ENCODE measurements at places on chromosomes 12 and 14.

GRCh38 chr14:101196795-101197590 is 293.5 kb upstream of the RTL1 start:
- DNase-seq: no peak

- no peak for DNase-seq
These were observed 248.4 kb upstream of the RTL1 start for GRCh38 chr14:101151927-101152305.

GRCh38 chr12:46548605-46549071 is 176.1 kb upstream of the SLC38A2 start:
- DNase-seq: peak; percentile 81

- no peak for DNase-seq
These were observed 877 bp downstream of the BAG5 start for GRCh38 chr14:103561381-103562178.

DNA sequence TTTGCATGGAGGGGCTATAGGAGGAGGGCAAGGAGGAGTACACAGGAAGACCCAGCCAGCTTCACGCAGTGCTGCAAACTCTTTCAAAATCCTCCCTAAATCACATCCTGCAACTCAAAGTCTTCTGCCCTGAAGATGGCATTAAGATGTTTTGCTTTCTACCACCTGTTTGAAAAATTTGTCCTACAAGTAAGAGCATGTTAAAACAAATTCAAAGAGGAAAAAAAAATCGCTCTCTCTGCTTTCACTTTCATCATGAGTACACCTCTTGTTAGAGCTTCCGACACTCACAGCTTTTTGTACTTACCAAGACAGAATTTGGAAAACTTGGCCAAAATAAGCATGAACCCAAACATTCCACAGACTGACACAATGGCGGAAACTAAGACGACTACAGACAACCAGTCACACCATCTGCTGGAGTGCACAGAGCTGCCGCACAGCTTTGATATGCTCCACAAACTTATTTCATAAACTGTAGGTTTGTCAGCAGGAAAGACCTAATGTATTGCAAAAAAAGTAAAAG is 21.3 kb downstream of the GCH1 start:
- no peak for DNase-seq

GRCh38 chr14:95490727-95491451 is 25.6 kb downstream of the SYNE3 start:
- DNase-seq: no peak

GRCh38 chr12:55641595-55641994 is 4.9 kb downstream of the OR10P1 start:
- no peak for DNase-seq

GRCh38 chr12:123004287-123004686 is 23.8 kb downstream of the ARL6IP4 start:
- DNase-seq: no peak

DNA sequence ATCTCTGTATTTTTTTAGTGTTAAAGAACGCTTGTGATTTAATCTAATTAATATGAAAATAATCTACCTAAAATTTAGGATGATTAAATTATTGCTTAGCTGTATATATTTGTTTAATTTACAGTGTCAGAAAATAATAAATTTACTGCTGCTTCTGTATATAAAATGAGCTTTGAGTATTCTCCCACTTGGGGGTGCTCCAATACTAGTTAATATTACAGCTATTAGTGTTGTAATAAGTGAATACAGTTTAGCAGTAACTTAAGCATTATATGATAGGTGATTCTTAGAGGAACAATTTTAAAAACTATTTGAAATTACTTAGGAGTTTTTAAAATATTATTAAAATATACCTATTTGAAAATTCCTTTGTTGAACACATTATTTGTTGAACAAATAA is 62.2 kb downstream of the PAPOLA start:
- DNase-seq: no peak

DNA sequence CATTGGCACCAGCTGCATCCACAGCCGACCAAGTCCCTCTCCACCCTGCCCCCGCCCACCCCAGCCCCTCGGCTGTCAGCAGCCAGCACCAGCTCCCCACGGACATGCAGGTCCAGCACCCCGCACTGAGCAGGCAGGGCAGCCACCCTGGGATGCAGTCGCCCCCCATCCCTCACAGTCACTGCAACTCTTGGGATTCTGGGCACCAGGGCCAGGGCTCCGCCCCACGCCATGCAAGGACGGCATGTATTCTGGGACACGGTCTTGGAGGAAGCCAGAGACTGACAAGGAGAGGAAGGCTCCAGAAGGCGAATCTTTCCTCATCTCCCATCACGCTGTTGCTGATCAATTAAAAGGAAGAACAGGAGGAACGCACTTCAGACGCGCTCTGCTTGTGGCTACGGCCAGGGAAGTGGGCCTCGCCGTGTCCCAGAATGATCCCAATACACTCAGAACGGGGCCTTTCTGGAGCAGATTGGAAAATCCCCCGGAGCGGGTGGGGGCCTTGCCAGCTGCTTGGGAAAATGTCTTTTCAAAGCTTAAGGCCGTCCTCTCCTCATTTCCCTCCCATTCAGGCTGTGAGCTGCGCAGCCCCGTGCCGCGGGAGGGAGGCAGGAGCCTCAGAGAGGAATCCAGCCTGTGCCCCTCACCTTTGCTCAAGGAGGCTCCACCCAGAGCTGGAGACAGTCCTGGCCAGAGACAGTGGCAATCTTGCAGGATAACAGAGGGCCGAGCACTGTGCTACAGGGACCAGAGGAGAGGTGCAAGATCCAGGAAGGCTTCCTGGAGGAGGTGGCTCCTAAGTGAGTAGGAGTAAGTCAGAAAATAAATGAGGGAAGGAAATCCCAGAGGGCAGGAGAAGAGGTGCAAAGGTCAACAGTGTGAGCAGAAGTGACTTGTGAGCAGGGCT is 54.1 kb upstream of the DIO3 start:
- DNase-seq: no peak

GRCh38 chr14:106808458-106808857 is 1282.1 kb downstream of the TMEM121 start:
- no peak for DNase-seq

DNA sequence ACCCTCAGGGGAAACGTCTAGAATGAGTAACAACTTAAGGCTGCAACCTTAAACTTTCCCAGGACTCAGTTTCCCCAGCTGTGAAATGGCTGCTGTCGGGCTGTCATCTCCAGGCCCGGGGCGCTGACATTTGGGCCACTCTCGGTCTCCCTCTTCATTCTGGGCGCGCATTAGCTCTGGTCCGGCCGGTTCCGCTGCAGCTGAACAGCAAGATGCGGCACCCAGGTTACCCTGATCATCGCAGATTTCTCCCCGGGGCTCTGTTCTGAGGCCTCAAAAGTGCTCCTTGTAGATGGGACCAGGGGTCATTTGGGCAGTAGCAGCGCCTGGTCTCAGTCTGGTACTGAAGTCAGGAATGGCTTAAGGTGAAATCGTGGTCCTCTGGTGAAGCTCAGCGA is 890 bp upstream of the BCL7A start:
- DNase-seq: no peak

DNA sequence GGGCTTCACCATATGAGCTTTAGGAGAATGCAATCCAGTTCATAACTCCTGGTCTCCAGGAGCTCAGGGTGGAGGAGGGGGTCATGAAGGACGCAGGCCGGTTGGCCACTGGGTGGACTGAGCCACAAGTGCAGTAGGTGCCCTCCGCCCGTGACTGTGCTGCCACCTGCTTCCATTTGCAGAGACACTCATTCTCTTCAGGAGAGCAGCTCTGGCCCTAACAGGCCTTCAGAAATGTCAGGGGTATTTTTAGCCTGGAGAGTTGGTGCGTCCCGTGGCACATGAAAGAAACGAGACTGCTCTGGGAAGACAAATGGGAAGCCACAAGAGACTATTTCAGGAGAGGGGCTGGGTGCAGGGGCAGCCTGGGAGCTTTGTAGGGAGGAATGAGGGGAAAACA is 74.6 kb upstream of the MYL2 start:
- no peak for DNase-seq

DNA sequence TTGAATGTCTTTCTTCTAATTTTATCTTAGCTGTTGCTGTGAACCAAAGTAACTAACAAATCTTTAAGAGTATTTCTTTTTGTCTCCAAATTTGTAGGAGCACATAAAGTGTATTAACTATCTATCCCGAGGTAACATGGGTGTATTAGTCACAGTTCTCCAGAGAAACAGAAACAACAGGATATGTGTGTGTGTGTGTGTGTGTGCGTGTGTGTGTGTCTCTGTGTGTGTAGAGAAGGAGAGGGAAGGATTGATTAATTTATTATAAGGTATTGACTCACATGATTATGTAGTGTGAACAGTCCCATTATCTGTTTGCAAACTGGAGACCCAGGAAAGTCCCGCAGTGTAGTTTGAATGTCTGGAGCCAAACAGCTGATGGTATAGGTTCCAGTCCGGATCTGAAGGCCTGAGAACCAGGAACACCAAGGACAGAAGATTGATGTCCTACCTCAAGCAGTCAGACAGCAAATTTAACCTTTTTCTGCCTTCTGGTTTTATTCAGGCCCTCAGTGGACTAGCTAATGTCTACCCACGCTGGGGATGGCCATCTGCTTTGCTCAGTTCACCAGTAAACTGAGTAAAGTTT is 14.4 kb downstream of the G2E3 start:
- no peak for DNase-seq

DNA sequence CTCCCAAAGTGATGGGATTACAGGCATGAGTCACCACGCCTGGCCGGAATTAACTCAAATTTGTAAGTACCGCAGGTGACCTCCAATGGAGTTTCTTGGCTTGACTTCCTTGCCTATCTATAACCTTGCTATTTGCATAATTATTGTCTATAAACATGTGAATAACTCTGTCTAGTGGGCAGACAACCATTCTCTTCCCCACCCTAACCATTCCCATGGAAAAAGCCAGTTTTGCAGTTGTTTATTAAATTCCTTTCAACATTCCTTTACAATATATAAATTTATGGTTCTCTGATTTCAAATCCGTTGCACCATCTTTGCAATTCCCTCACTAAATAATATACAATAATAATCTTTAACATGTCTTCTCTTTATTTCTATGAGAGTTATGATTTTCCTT is 61.0 kb upstream of the ZDHHC17 start:
- no peak for DNase-seq

DNA sequence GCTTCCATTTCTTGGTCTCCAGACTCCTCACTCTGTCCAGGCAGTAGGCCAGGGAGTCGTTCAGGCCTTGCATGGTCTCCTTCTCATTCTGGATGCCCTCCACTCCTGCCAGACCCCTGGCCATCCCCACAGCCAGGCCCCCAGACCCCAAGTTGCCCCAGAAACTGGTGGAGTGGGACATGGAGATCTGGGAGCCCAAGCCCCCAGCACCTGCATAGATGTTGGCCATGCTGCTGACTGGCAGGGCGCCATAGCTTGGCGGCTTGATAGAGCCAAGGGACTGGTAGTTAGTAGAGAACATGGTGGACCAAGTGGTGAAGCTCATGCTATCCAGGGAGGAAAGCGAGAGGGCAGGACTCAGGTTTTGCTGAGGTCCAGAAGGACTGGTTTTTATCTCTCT is 21.2 kb upstream of the INSM2 start:
- DNase-seq: no peak

DNA sequence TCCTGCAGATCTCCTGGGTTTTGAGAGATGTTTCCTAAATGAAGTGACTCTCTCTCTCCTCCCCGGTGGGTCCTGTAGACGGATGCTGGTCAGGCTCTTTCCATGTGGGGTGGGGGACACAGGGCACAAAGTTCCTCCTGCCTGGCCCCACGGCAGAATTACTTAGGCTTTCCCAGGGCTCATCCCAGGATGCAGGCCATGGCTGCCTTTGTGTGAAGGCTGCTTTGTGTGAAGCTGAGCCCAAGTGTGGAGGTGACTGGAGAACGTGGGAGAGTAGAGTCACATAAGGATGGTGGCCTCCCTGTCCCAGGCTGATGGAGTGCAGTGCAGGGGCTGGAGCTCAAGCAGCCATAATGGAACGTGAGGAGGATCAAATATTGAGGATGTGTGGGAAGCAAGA is 200.2 kb downstream of the ADGRD1 start:
- DNase-seq: no peak

GRCh38 chr14:64649383-64649998 is 54.7 kb upstream of the PLEKHG3 start:
- peak; percentile 47 for DNase-seq

GRCh38 chr14:81234278-81234677 is 13.5 kb upstream of the GTF2A1 start:
- no peak for DNase-seq

GRCh38 chr12:104304261-104305009 is 896 bp downstream of the EID3 start:
- DNase-seq: no peak

GRCh38 chr14:103056322-103057027 is 874 bp downstream of the CDC42BPB start:
- DNase-seq: peak; percentile 56

DNA sequence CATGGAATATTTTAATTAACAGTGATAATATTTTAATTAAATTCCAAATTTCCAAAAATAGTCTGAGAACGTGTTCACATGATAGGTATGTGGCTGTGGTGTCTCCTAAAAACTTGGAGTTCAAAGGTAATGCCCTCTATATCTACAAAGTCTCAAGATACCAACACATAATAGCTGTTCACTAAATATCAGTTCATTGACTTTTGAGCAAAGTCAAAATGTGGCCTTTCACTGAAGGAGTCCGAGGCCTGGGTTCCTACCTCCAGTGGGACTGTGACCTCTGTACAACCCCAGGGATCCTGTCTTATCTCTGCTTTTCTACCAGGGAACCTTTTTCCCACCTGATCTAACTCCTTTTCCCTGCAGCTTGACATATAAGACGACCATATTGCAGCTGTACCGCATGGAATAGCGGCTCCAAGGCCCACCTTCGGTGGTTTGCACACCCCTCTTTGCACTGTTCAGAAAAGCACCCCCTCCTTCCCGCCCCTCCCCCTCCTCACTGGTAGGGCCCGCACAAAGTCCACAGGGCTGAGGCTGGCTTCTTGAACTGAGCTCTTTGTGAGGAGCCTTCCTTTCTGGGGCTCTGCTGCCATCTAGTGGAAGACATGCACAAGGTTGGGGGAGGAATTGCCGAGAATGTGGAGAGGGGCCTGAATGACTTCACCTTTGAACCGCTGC is 3.1 kb downstream of the CCND2 start:
- peak; percentile 84 for DNase-seq

GRCh38 chr12:120631097-120631496 is 9.3 kb upstream of the CABP1 start:
- no peak for DNase-seq

DNA sequence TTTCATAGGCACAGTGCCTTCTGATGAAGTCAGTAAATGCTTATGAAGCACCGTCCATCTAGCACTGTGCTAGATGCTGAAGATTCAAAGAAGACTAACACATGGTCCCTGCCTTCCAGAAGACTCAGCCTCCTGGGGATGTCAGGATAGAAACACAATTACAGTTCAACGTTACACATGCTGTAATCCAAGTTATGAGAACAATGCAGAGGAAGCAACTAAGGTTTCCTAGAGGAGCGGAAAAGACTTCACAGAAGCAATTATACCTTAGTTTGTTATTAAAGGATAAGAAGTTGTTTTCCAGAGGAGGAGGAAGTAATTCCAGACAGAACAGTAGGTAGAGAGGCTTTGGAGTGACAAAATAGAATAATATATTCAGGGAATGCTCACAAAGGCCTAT is 66.9 kb upstream of the FGD4 start:
- DNase-seq: no peak

GRCh38 chr14:80404413-80404812 is 193.1 kb upstream of the DIO2 start:
- no peak for DNase-seq

GRCh38 chr14:35247777-35248475 is 44.3 kb upstream of the PSMA6 start:
- no peak for DNase-seq

GRCh38 chr12:14923944-14924343 is 14.4 kb downstream of the ERP27 start:
- no peak for DNase-seq

- DNase-seq: no peak
These were observed 3.8 kb downstream of the ETV6 start for GRCh38 chr12:11653215-11653753.

Measured in fibroblast of skin of left quadriceps (primary cell).